AG09309 (cell line): ENCODE measurements at places on chromosomes 1 and 21.

GRCh38 chr1:110850145-110850544, 22.8 kb upstream of the CD53 start:
- DNase-seq, result no peak

GRCh38 chr1:201400852-201401230, 1.7 kb upstream of the LAD1 start:
- no peak for DNase-seq

DNA sequence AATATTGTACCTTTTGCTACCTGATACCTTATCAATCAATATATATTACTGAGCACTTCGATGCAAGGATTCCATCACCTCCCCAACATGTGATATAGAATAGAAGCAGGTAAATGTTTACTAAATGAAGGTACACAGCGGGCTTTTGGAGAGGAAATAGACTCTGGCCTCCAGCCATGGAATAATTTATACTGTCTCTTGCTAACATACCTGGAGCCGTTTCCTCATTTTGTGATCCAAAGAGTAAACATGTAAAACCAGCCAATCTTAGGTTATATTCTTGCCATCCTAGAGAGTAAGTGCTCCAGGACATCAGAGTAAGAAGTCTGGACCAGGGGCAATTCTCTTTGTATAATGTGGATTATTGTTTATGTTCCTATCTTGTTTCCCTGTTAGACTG, 39.4 kb downstream of the NDUFS5 start:
- DNase-seq, result no peak

GRCh38 chr1:193418745-193419058, 232.3 kb upstream of the B3GALT2 start:
- no peak for DNase-seq

DNA sequence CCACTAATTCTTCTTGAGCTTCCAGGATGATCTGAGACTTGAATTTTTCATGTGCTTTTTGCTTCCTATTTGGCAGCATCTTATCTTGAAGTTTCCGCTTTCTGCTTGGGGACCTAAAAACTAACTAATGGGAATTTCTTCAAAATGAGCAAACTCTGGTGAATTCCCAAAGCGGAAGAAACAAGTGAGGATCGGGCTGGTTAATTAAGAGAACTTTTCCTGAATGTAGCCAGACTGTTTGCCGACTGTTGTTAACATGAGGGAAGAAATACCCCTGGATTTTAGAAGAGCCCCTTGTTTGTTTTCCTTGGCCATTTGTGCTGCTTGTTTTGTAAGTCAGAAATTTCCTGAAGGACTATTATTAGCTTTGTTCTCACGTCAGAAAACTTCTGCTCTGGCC, 6.1 kb upstream of the SELE start:
- no peak for DNase-seq

GRCh38 chr1:185672719-185673360, 61.4 kb upstream of the HMCN1 start:
- no peak for DNase-seq

GRCh38 chr1:3968851-3969250, 68.8 kb upstream of the C1orf174 start:
- no peak for DNase-seq

DNA sequence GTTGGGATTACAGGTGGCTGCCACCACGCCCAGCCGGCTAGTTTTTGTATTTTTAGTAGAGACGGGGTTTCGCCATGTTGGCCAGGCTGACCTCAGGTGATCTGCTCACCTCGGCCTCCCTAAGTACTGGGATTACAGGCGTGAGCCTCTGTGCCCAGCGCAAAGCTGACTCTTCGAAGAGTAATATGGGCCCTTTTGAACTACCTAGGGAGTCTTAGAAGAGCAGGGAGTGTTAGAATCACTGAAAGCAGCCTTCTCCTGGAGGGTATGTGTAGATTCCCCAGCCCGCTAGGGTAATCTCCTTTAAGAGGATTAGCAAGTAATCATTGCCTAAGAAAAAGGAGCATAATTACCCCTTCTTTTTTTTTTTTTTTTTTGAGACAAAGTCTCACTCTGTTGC, 6.5 kb upstream of the MAST2 start:
- no peak for DNase-seq

DNA sequence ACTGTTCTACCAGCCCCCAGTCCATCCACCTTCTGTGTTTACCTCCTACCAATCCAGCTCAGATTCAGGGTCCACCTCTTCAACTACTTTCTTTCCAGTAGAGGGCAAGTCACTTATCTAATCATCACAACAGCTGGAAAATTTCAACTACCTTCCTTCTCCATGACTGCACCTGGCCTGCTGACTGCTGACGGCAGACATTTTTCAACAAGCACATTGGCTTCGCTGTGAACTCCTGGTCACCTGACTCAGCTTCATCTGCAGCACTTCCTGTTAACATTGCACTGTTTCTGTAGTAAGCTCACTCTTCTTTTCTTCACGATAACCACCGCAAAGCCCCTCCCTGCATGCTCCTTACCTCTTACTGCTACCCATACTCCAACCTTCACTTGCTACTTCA, 405.7 kb downstream of the NTNG1 start:
- no peak for DNase-seq

- DNase-seq, result no peak
These were observed 99.0 kb downstream of the KCNK2 start for GRCh38 chr1:215181518-215181917.
